B cell (primary cell): ENCODE measurements at places on chromosomes 12 and 14. TPM values are rescaled to one million over a fixed set of nuclear protein-coding genes. Genes with fewer than 3 reads are reported as not detected.

The SPTSSA gene
- 6.4 and 6.9 TPM in 2 replicates for total RNA-seq

The MFAP5 gene
- 0.94 TPM in 1 of 2 replicates, not detected in the other for total RNA-seq

DNA sequence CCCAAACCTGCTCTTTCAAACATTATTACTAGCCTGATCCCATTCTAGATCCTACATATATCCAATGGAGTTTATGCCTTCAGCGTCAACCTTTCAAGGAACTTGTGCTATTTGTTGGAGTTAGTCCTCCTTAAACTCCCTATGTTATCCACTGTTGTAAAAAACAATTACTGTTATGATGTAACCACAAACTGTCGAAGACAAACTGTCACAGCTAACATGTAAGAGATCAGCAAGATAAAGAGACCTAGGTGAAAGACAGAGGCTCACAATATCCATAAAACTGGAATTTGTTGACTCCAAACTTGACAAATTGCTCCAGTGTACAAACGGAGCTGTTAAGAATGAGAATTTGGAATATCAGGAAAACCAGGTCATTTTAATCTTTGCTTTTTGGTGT is 70.7 kb downstream of the CDK17 start:
- peaks cover 8% of the 10 kb centered on the region for H3K36me3 ChIP-seq
- H3K27me3 ChIP-seq = no peaks in the 10 kb centered on the region
- no peak overlapping the region for H3K4me3 ChIP-seq
- no peak for DNase-seq
- peaks cover 29% of the 10 kb centered on the region for H3K4me1 ChIP-seq
- H3K27ac ChIP-seq = no peak overlapping the region

The RPL10L gene
- not detected in 2 replicates for total RNA-seq

The SOX5 gene
- total RNA-seq = 17.2 and 24.8 TPM in 2 replicates

The GDF3 gene
- not detected in 2 replicates for total RNA-seq

GRCh38 chr14:104280902-104281767 is 142.7 kb downstream of the KIF26A start:
- H3K27ac ChIP-seq = no peak overlapping the region
- no peaks in the 10 kb centered on the region for H3K36me3 ChIP-seq
- DNase-seq = no peak

- no peak overlapping the region for H3K27ac ChIP-seq
- no peak overlapping the region for H3K4me3 ChIP-seq
- H3K4me1 ChIP-seq = no peaks in the 10 kb centered on the region
- peaks cover 4% of the 10 kb centered on the region for H3K36me3 ChIP-seq
Measured at GRCh38 chr12:1373901-1374735, 220.3 kb downstream of the FBXL14 start.

- no peak overlapping the region for H3K4me3 ChIP-seq
- no peak overlapping the region for H3K27ac ChIP-seq
Measured at GRCh38 chr14:57657487-57657886, 163.8 kb upstream of the CCDC198 start.

- no peak overlapping the region for H3K4me3 ChIP-seq
- no peak overlapping the region for H3K27ac ChIP-seq
- H3K4me1 ChIP-seq = no peaks in the 10 kb centered on the region
- H3K36me3 ChIP-seq = peaks cover 45% of the 10 kb centered on the region
Measured at GRCh38 chr12:111488271-111488670, 82.5 kb downstream of the SH2B3 start.

The COX8C gene
- total RNA-seq = not detected in 2 replicates

GRCh38 chr12:77642246-77642645 is 188.4 kb upstream of the NAV3 start:
- no peak for DNase-seq
- no peak overlapping the region for H3K4me3 ChIP-seq
- no peaks in the 10 kb centered on the region for H3K27me3 ChIP-seq
- no peak overlapping the region for H3K27ac ChIP-seq

The RNASE3 gene
- not detected in 2 replicates for total RNA-seq

DNA sequence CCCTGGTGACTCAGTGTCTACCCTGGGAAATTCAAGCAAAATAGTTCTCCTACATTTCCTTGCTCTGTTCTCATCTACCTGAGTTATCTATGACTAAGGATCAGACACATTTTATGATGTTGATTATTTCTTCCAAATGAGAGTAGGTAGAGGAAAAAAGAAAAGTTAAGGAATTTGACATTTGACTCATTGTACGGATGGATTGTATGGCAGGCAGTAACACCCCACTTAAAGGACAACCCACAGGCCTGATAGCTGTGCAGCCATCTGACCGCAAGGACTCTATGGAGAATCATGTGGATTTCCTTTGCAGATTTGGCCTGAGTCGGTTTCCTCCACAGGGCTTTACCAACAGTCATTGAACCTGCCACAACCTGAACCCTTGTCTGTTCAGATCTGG is 540.3 kb downstream of the BCL11B start:
- no peaks in the 10 kb centered on the region for H3K27me3 ChIP-seq
- H3K27ac ChIP-seq = no peak overlapping the region
- DNase-seq = no peak
- H3K4me3 ChIP-seq = no peak overlapping the region
- H3K36me3 ChIP-seq = no peaks in the 10 kb centered on the region

GRCh38 chr12:105175397-105175990 is 60.5 kb downstream of the APPL2 start:
- no peak for DNase-seq
- no peaks in the 10 kb centered on the region for H3K27me3 ChIP-seq
- no peak overlapping the region for H3K4me3 ChIP-seq
- H3K4me1 ChIP-seq = no peaks in the 10 kb centered on the region

DNA sequence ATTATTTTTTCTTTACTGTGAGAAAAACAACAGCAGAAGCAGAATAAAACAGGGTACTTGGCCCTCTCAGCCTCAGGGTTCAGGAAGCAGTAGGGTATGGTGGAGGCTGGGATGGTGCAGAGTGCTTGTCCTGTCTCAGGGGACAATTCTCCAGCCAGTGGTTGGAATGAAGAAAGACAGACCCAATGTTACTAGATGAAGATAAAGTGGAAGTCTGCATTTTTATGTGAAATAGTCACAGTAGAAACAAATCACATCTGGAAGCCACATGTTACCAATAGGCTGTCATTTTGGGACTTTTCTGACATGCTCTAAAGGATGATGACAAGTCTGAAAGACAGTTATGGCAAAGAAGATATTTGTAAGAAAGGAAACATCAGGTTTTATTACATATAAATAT is 32.3 kb downstream of the PROX2 start:
- DNase-seq = no peak
- H3K27me3 ChIP-seq = no peaks in the 10 kb centered on the region

DNA sequence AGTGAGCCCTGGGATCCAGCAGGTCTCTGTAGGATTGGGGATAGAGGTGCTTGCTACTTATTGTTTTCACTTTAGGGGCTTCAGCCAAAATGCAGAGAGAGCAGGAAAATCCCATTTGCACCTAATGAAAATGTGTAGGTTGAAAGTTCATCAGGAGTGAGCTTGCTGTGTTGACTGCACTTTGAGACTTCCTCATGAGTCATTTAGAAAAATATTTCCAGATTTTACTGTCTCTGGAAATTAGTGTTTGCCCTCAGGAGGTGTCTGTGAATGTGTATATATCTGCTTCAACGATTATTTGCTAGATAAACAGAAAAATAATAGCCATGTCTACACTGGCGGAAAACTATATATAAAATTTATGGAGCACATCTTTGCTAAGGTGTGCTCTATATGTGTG is 159.3 kb downstream of the CAND1 start:
- H3K27me3 ChIP-seq = peaks cover 5% of the 10 kb centered on the region
- peaks cover 2% of the 10 kb centered on the region for H3K4me1 ChIP-seq
- no peak for DNase-seq
- H3K36me3 ChIP-seq = no peaks in the 10 kb centered on the region
- H3K4me3 ChIP-seq = no peak overlapping the region
- H3K27ac ChIP-seq = no peak overlapping the region
